ENCODE measurements at places on chromosomes 16 and 17. TPM values are rescaled to one million over a fixed set of nuclear protein-coding genes. Genes with fewer than 3 reads are reported as not detected.

Gene PMFBP1
- total RNA-seq = 1.6 TPM

Gene ABCC11
- total RNA-seq = 0.31 TPM

Gene TMEM231
- 20.7 TPM for total RNA-seq

Gene PAQR4
- 20.3 TPM for total RNA-seq

Gene ZPBP2
- not detected for total RNA-seq

Gene C16orf96
- total RNA-seq = 0.63 TPM

Gene MMP25
- 0.63 TPM for total RNA-seq

Gene ITGB4
- total RNA-seq = 2.5 TPM

Gene ALOX15B
- not detected for total RNA-seq

Gene EPX
- not detected for total RNA-seq

Gene NAT9
- total RNA-seq = 40.4 TPM

Gene PRRT2
- 36.0 TPM for total RNA-seq

Gene ATP2A1
- total RNA-seq = 0.63 TPM

Gene EEF2K
- 17.2 TPM for total RNA-seq

All from parietal lobe (tissue), 2 donors.